ENCODE measurements at places on chromosomes 13 and 19. TPM values are rescaled to one million over a fixed set of nuclear protein-coding genes. Genes with fewer than 3 reads are reported as not detected.
A peak's percentile ranks its signal among the peaks of the same experiment; 100 is the strongest.

PSPN gene
- 1.3 TPM for total RNA-seq

IQCN gene
- 5.6 TPM for total RNA-seq

COX6B2 gene
- 3.3 TPM for total RNA-seq

ADGRE2 gene
- 0.26 TPM for total RNA-seq

FPR2 gene
- total RNA-seq = not detected

EXOC3L2 gene
- total RNA-seq = not detected

ZNF471 gene
- 0.57 TPM for total RNA-seq

CYP2F1 gene
- not detected for total RNA-seq

FRY gene
- 4.7 TPM for total RNA-seq

TMEM238 gene
- total RNA-seq = 40.4 TPM

KLC3 gene
- total RNA-seq = 30.7 TPM

SLC46A3 gene
- 0.25 TPM for total RNA-seq

- H3K4me1 ChIP-seq = peaks cover 11% of the 10 kb centered on the region
- H3K36me3 ChIP-seq = no peaks in the 10 kb centered on the region
- no peak for DNase-seq
- H3K27me3 ChIP-seq = no peaks in the 10 kb centered on the region
Observed at GRCh38 chr19:5128936-5129389, 160.1 kb downstream of the KDM4B start.

GRCh38 chr19:37936166-37936565, 29.2 kb downstream of the SIPA1L3 start:
- peaks cover 64% of the 10 kb centered on the region for H3K4me1 ChIP-seq
- DNase-seq = no peak
- H3K4me3 ChIP-seq = no peak overlapping the region

DNA sequence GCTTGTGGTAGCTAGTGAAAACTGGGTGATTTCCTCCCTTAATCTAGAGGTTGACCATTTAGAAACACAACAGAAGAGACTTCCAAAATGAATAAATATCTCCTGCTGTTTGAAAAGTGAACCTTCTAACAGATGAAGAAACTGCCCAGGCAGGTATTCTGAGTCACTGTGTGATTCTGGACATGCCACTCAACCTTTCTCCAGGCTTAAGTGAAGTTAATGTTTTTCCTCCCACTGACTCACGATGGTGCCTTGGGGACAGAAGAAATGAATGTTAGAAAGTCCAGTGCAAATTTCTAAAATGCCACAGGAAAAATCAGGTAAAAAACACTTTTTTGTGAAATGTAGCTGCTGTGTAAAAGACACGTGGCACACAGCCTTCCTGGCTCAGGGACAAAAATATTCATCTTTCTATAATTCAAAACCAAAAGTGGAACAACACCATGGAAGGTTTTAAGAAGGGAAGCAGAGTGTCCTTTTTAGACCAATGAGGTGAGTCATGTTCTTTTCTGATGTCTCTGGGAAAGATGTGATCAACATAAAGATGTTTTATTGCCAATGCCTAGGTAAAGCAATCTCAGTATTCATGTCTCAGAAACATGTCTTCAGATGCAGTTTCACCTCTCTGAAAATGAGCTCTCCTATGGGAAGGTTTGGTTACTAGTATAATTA, 9.1 kb downstream of the UBE2L5 start:
- peak overlapping the region; percentile 69 for H3K27ac ChIP-seq
- DNase-seq = no peak
- peak overlapping the region; percentile 16 for H3K4me3 ChIP-seq

GRCh38 chr19:54180691-54181091, 7.7 kb upstream of the TMC4 start:
- no peaks in the 10 kb centered on the region for H3K27me3 ChIP-seq
- no peak overlapping the region for H3K4me3 ChIP-seq
- H3K27ac ChIP-seq = no peak overlapping the region
- H3K36me3 ChIP-seq = peaks cover 16% of the 10 kb centered on the region
- H3K4me1 ChIP-seq = no peaks in the 10 kb centered on the region

GRCh38 chr19:1690699-1691307, 38.4 kb upstream of the TCF3 start:
- H3K27ac ChIP-seq = no peak overlapping the region
- no peaks in the 10 kb centered on the region for H3K36me3 ChIP-seq
- DNase-seq = no peak
- H3K4me3 ChIP-seq = no peak overlapping the region
- peaks cover 42% of the 10 kb centered on the region for H3K27me3 ChIP-seq

GRCh38 chr19:17767559-17767958, 16.3 kb downstream of the FCHO1 start:
- H3K4me3 ChIP-seq = no peak overlapping the region
- no peak for DNase-seq
- no peaks in the 10 kb centered on the region for H3K27me3 ChIP-seq
- peaks cover 14% of the 10 kb centered on the region for H3K4me1 ChIP-seq
- no peak overlapping the region for H3K27ac ChIP-seq
- no peaks in the 10 kb centered on the region for H3K36me3 ChIP-seq

- no peak overlapping the region for H3K4me3 ChIP-seq
- H3K27me3 ChIP-seq = peaks cover 33% of the 10 kb centered on the region
- no peak overlapping the region for H3K27ac ChIP-seq
- no peaks in the 10 kb centered on the region for H3K4me1 ChIP-seq
- no peaks in the 10 kb centered on the region for H3K36me3 ChIP-seq
Observed at GRCh38 chr19:39599116-39599515, 3.2 kb upstream of the LGALS13 start.

GRCh38 chr19:900043-900301, 6.7 kb downstream of the RNU6-9 start:
- H3K36me3 ChIP-seq = no peaks in the 10 kb centered on the region
- H3K4me1 ChIP-seq = no peaks in the 10 kb centered on the region
- H3K27me3 ChIP-seq = no peaks in the 10 kb centered on the region
- no peak overlapping the region for H3K4me3 ChIP-seq
- no peak overlapping the region for H3K27ac ChIP-seq

- H3K4me3 ChIP-seq = no peak overlapping the region
- no peaks in the 10 kb centered on the region for H3K36me3 ChIP-seq
- 0 out of 2 replicates have a peak, but pooled peaks cover 4% of the 10 kb centered on the region for H3K4me1 ChIP-seq
- H3K27me3 ChIP-seq = no peaks in the 10 kb centered on the region
Observed at GRCh38 chr19:27971869-27972268, 1241.1 kb downstream of the UQCRFS1 start.

DNA sequence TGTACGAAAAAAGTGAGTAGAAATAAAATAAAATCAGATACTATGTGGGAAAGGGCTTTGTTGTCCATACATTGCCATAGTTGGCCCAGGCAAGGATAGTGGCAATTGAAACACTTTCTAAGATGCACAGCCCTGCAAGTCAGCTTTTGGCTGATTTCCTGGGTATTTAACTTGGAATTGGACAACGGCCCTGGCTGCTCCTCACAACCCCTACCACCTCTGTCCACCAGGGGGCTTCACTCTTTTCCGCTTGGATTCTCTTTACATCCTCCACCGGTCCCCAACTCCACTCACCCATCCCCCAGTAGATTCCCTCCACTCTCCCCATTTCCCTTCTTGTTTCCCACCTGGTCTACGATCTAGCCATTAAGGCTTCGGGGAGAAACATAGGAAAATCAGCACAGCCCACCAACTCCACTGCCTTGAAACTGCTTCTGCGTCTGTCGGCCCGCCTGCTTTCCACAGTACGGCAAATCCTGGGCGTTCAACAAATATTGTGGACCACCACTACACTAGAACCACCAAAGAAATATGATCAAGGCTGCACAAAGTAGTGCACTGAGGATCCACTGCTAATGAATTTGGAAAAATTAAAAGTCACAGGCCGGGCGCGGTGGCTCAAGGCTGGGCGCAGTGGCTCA, 48.6 kb upstream of the GTF3A start:
- no peak overlapping the region for H3K4me3 ChIP-seq
- no peaks in the 10 kb centered on the region for H3K36me3 ChIP-seq
- H3K4me1 ChIP-seq = no peaks in the 10 kb centered on the region
- no peak overlapping the region for H3K27ac ChIP-seq
- H3K27me3 ChIP-seq = peaks cover 43% of the 10 kb centered on the region

- H3K36me3 ChIP-seq = no peaks in the 10 kb centered on the region
- H3K4me3 ChIP-seq = no peak overlapping the region
- H3K27ac ChIP-seq = no peak overlapping the region
- DNase-seq = no peak
- H3K4me1 ChIP-seq = no peaks in the 10 kb centered on the region
- peaks cover 53% of the 10 kb centered on the region for H3K27me3 ChIP-seq
Observed at GRCh38 chr19:32166238-32166637, 179.2 kb upstream of the ZNF507 start.

DNA sequence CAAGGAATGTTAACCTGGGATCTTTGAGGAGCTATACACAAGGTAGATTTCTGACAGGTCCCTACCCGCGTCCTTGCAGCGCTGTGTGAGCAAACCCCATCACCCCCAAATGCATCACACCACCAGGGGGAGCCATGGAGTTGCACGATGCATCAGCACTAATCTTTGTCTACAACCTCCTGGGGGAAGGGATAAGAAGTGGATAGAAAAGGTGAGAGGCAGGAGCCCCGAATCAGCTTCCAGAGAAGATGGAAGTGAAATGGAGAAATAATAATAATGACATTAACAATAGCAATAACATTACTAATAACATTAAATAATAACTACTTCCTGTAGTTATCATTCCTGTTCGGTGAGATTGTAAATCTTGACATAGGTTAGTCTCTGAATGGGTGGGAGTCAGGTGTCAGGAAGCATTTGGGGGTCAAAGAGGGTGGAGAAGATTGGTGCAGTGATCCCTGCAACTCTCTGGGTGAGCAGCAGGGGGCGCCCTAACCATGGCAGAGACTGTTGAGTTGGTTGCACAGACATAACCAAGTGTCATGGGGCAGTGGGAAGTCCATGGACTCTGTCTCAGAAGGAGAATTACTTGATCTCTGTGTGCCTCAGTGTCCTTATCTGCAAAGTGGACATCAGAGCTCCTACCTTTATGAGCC, 16.5 kb downstream of the SIGLEC7 start:
- peaks cover 81% of the 10 kb centered on the region for H3K27me3 ChIP-seq
- no peak overlapping the region for H3K4me3 ChIP-seq

- no peaks in the 10 kb centered on the region for H3K4me1 ChIP-seq
- no peak overlapping the region for H3K4me3 ChIP-seq
- no peaks in the 10 kb centered on the region for H3K36me3 ChIP-seq
- no peaks in the 10 kb centered on the region for H3K27me3 ChIP-seq
Observed at GRCh38 chr19:55454787-55455243, 6.6 kb downstream of the ISOC2 start.

- peaks cover 9% of the 10 kb centered on the region for H3K36me3 ChIP-seq
- H3K4me3 ChIP-seq = no peak overlapping the region
- peaks cover 25% of the 10 kb centered on the region for H3K4me1 ChIP-seq
- DNase-seq = no peak
- H3K27ac ChIP-seq = no peak overlapping the region
- H3K27me3 ChIP-seq = no peaks in the 10 kb centered on the region
Observed at GRCh38 chr19:10285393-10285792, 1.4 kb upstream of the ICAM4 start.

DNA sequence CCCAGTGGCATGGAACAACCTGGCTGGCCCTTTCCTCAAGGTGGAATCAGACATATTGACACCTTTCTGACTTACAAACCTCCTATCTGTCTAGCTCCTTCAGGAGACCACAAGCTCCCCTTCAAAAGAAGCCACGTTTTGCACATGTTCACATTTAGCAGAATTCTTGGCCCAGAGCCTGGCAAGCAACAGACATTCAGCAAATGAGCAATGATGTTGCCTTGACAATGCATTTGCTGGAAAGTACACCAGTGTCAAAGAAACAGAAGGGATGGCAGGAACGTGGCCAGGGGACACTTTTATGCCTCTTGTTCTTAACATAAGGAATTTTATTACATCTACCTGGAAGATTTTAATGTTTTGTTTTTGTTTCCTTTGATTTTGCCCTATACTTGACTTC, 85.5 kb upstream of the FGF14 start:
- no peak overlapping the region for H3K4me3 ChIP-seq
- H3K4me1 ChIP-seq = no peaks in the 10 kb centered on the region
- H3K36me3 ChIP-seq = no peaks in the 10 kb centered on the region
- no peak overlapping the region for H3K27ac ChIP-seq

- peaks cover 23% of the 10 kb centered on the region for H3K4me1 ChIP-seq
- peak overlapping the region; percentile 90 for H3K4me3 ChIP-seq
- H3K36me3 ChIP-seq = peaks cover 13% of the 10 kb centered on the region
- no peak for DNase-seq
- no peak overlapping the region for H3K27ac ChIP-seq
- no peaks in the 10 kb centered on the region for H3K27me3 ChIP-seq
Observed at GRCh38 chr13:110617321-110618072, 2.2 kb downstream of the NAXD start.

DNA sequence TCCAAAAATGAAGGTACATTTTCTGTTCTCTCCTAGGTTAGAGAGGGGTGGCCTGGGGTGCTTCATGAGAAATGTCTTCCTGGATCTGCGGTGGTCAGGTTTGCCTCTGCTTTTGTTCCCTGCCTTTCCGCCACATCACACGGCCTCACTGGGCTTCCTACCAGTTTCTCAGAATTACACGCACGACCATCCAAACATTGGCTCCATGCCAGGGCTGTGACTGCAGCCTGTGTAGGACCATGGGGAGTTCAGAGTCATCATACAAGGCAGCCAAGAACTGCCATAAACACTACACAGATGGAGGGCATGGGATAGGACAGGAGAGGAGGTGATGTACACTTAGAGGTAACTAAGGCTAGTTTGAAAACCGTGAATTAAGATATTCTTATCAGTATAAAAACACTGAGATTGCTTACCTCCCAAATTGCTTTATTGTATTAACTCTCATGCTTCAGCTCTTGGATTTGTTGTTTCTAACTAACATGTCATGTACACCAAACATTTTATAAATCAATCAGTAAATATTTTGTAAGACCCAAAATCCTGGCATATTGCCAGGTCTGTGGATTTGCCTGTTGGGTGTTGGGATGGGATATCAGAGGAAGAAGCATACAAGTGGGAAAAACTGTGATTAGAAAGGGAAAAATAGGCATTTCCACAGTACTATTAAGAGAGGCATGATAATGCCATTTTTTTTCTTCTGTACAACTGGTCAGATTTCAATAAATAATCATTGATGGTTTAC, 45.2 kb downstream of the CDADC1 start:
- H3K27me3 ChIP-seq = no peaks in the 10 kb centered on the region
- H3K4me3 ChIP-seq = no peak overlapping the region
- H3K36me3 ChIP-seq = no peaks in the 10 kb centered on the region
- no peak overlapping the region for H3K27ac ChIP-seq
- no peak for DNase-seq

GRCh38 chr19:19447536-19448237, 42.2 kb downstream of the GATAD2A start:
- H3K36me3 ChIP-seq = no peaks in the 10 kb centered on the region
- H3K27ac ChIP-seq = no peak overlapping the region
- no peak for DNase-seq
- no peaks in the 10 kb centered on the region for H3K27me3 ChIP-seq
- peaks cover 16% of the 10 kb centered on the region for H3K4me1 ChIP-seq
- no peak overlapping the region for H3K4me3 ChIP-seq

DNA sequence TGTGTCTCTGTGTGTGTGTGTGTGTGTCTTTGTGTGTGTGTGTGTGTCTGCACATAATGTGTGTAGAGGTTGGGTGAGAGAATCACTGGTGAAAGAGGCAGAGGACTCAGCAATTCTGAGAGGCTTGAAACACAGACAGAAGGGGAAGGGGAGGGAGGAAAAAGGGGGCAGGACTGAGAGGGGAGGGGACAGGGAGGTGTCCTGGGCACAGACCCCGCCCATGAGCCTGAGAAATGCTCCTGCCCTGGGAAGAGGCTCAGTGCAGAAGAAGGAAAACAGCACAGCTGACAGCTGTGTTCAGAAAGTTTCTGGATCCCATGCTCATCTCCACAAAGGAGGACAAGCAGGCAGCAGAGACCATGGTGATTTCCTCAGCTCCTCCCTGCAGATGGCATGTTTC, 59.1 kb upstream of the CEACAM8 start:
- H3K27me3 ChIP-seq = peaks cover 26% of the 10 kb centered on the region
- H3K4me1 ChIP-seq = no peaks in the 10 kb centered on the region
- no peak overlapping the region for H3K4me3 ChIP-seq
- no peak for DNase-seq
